Esophagus squamous epithelium (tissue), 5 donors: ENCODE measurements at places on chromosomes 6 and 20. TPM values are rescaled to one million over a fixed set of nuclear protein-coding genes. Genes with fewer than 3 reads are reported as not detected.

DNA sequence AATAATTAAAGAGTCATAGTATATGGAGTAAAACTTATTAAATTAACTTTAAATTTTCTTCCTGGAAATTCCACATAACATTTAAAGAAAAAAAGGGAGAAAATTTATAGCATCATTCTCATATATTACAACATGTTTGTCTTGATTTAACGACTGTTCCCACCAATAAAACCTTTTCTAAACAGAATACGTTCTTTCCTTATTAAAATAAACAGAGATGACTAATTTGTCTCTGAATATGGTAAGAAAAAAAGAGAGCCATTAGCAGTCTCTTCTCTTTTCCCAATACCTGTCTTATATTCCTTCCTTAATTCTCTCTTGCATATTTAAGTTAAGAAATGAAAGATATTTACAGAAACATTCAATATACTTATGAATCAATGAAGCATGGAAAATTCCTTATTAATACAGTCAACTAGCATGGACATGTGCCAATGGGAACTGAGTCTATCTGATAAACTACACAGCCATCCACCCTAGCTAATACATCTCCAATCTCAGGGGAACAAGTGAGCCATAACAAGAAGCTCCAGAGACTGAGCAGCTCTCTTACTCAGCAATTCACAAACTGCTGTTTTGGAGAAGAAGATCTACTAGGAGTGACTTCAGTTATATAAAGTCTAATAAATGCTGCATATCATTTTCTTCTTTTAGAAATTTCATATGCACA is 347.1 kb upstream of the MANEA start:
- DNase-seq = no peak
- no peaks in the 10 kb centered on the region for H3K27me3 ChIP-seq
- no peaks in the 10 kb centered on the region for H3K4me1 ChIP-seq
- H3K27ac ChIP-seq = no peak overlapping the region

The TMEM217 gene
- 4.7 TPM for total RNA-seq

GRCh38 chr6:54598787-54599313 is 247.7 kb upstream of the FAM83B start:
- no peak overlapping the region for H3K4me3 ChIP-seq
- no peak for DNase-seq
- no peak overlapping the region for H3K27ac ChIP-seq
- no peaks in the 10 kb centered on the region for H3K4me1 ChIP-seq

The GABRR1 gene
- total RNA-seq = not detected

The ENPP1 gene
- total RNA-seq = 1.0 TPM

DNA sequence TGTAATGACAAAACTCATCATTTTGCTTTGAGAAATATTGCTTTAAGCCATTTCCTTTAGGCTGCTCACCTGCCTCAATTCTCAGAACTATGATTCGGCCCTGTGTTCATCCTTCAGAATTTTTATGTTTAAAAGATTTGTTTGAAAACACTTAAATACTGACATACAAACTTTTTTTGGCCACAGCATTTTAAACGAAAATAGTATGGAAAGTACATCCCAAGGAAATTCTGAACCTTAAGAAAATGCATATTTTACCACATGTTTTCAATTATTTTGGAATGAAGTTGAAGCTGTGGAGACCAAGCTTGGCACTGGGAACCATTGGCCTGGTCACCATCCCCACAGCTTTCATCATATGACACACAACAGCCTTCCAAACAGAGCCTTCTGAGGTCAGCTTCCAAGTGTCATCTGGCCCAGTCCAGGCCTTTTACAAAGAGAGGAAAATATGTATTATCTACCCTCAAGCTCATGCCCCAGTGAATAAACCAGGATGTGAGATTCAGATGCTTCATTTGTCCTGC is 83.3 kb downstream of the SOD2 start:
- no peak for DNase-seq
- no peak overlapping the region for H3K4me3 ChIP-seq
- no peaks in the 10 kb centered on the region for H3K36me3 ChIP-seq
- no peaks in the 10 kb centered on the region for H3K27me3 ChIP-seq
- no peaks in the 10 kb centered on the region for H3K4me1 ChIP-seq

The HCK gene
- 16.9 TPM for total RNA-seq
